ENCODE measurements at places on chromosomes 13 and 19.

GRCh38 chr13:27279506-27279905 is 8.9 kb downstream of the RASL11A start:
- ATAC-seq = no peak

- ATAC-seq = no peak
These were observed 8.5 kb downstream of the ACTMAP start for GRCh38 chr19:40741527-40742390.

- no peak for ATAC-seq
These were observed 2.9 kb upstream of the FTL start for GRCh38 chr19:48962029-48962848.

- ATAC-seq = no peak
These were observed 232.9 kb upstream of the SLC10A2 start for GRCh38 chr13:103299079-103299478.

GRCh38 chr13:112734696-112735547 is 45.1 kb downstream of the ATP11A start:
- no peak for ATAC-seq

GRCh38 chr13:113342820-113343691 is 20.9 kb downstream of the GRTP1 start:
- no peak for ATAC-seq

GRCh38 chr19:51600940-51601580 is 29.1 kb downstream of the SIGLEC5 start:
- no peak for ATAC-seq

- ATAC-seq = peak; percentile 48
These were observed 111.0 kb downstream of the KCTD12 start for GRCh38 chr13:76775088-76775740.

DNA sequence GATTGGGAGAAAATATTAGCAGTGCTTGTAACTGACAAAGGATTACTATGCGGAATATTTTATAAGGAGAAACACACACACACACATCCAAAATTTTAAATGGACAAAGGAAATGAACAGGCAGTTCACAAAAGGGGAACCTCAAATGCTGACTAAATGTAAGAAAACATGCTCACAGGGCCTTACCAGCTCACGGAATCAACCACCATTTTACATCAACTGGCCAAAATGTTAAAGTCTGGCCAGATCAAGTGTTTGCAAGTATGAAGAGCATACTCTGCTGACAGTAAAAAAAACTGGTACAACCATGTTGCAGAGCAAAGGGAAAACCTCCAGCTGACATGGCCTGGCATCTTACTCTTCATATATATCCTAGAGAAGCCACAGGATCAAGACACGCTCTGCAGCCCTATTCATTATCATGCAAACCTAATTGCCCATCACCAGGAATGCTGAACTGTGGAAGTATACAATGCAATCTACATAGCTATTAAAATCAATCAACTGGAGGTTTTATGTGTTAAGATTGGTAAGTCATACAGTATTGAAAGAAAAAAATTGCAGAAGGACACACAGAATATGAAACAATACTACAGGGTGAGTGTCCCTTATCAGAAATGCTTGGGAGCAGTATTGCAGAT is 124.4 kb downstream of the RNF17 start:
- ATAC-seq = no peak

DNA sequence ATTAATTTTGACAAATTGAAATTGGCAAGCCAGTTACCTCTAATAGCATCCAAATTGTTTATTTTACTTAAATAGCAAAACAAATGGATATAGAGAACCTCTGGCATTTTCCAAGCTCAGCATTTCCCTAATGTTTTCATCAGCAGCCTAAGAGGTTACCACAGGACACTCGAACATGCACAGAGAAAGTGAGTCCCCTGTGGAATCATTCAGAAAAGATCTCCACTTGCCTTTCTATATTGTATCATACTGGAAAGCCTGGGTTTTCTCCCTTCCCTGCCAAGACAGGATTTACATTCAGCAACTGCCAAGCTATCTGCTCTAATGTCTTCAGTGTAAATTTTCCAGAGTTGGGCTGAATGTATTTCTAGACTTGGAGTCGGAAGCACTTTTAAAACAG is 188.9 kb downstream of the KCTD12 start:
- ATAC-seq = no peak

GRCh38 chr13:102838982-102839381 is 6.8 kb upstream of the ERCC5 start:
- ATAC-seq = no peak

DNA sequence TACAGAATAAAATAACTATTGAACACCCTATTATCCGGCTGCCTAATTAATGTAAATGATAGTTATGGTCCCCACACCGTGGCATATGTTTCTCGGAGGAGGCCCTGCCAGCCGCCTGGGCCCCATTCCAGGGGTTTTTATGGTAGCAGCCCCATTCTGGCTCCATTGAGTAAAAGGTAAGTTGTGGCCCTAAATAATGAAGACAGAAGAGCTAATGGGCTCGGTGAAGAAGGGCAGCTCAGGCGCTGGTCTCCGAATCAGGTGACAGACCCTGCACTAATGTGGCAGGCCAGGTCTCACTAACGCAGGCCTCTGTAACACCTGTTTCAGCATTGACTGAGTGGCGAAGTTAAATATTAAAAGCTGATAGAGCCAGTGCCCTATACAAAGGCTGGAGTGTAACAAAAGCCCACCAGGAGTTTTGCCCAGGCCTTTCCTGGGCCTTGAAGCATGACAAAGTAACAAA is 19.1 kb downstream of the POP4 start:
- no peak for ATAC-seq

GRCh38 chr19:12794196-12794941 is 3.1 kb downstream of the JUNB start:
- ATAC-seq = no peak

DNA sequence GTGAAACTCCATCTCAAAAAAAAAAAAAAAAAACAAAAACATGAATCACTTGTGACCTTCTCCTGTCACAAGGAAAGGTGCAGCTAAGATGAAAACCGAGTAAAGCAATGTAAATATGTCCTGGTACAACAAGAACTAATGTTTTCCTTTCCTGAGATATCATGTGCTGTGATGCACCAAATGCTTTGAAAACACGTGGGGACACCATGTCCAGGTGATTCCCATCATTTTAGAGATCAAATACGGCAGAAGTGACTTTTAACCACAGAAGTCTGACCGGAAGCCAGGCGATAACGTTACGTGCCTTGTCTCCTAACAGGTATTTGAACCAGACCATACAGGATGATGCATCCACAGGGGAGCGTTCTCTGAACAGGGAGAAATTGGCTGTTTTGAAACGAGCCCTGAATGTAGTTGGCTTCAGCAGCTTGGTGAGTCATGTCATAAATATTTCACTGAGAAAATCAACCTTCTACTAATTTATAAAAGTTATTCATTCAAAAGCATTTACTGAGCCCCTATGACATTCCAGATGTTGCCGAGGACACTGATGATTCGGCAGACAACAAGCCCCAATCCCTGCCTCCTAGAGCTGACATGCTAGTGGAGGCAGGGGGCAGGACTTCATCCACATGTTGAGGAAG is 328.1 kb downstream of the MYO16 start:
- ATAC-seq = peak; percentile 76

- ATAC-seq = no peak
These were observed 13.5 kb downstream of the IL17D start for GRCh38 chr13:20716951-20717350.

DNA sequence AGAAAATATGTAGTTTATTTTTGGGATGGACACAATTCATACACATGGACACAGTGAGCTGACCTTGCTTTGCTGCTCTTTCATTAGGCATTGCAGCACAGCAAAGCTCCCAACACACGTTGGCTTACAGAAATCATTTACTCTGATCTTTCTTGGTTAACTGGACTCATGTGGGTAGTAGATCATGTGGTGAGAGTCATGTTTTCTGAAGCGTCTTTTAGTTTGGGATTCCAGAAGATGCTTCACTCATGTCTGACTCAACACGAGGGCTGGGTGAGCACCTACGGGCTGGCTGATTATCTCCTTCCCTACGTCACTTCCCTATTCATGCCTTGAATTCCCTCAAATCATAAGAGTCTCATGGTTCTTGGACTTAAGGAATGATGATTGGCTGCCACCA is 12.1 kb upstream of the LGALS16 start:
- ATAC-seq = no peak

GRCh38 chr19:7216373-7216902 is 77.8 kb downstream of the INSR start:
- ATAC-seq = no peak

DNA sequence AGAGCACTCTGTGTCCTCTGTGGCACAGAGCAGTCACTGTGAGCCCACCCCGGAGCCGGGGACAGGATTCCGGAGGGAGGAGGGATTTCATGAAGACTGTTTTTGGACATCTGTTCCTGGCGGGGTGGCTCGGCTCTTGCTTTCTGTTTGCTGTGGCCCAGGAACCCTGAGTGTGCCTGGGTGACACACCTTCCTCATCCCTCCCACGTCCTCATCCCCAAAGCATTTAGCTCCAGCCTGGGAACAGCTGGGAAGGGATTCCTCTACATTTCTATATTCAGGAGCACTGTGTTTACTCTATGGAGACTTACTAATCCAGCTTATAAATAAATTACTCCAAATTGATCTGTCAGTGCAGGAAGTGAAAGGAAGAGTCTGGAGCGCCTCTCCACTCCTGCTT is 97.8 kb upstream of the UBL3 start:
- no peak for ATAC-seq

- ATAC-seq = peak; percentile 28
These were observed 81.8 kb upstream of the RUBCNL start for GRCh38 chr13:46468570-46469463.

- ATAC-seq = no peak
These were observed 6.4 kb downstream of the EPN1 start for GRCh38 chr19:55681131-55682092.

- no peak for ATAC-seq
These were observed 13.0 kb upstream of the EPOR start for GRCh38 chr19:11397089-11397610.

- ATAC-seq = no peak
These were observed 41.6 kb downstream of the TM9SF2 start for GRCh38 chr13:99542788-99543406.

DNA sequence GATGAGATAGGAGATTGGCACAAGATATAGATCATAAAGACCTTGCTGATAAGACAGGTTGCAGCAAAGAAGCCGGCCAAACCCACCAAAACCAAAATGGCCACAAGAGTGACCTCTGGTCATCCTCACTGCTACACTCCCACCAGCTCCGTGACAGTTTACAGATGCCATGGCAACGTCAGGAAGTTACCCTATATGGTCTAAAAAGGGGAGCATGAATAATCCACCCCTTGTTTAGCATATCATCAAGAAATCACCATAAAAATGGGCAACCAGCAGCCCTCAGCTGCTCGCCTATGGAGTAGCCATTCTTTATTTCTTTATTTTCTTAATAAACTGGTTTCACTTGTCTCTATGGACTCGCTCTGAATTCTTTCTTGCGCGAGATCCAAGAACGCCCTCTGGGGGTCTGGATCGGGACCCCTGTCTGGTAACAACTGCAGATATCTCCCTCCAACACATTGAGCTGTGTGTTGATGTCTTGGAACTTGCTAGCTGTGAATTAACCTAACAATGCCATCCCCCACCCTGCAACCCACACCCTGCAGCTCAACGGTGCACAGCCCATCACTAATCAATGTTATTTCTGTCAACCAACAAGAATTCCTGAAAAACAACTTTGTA is 27.1 kb upstream of the GRTP1 start:
- ATAC-seq = no peak

DNA sequence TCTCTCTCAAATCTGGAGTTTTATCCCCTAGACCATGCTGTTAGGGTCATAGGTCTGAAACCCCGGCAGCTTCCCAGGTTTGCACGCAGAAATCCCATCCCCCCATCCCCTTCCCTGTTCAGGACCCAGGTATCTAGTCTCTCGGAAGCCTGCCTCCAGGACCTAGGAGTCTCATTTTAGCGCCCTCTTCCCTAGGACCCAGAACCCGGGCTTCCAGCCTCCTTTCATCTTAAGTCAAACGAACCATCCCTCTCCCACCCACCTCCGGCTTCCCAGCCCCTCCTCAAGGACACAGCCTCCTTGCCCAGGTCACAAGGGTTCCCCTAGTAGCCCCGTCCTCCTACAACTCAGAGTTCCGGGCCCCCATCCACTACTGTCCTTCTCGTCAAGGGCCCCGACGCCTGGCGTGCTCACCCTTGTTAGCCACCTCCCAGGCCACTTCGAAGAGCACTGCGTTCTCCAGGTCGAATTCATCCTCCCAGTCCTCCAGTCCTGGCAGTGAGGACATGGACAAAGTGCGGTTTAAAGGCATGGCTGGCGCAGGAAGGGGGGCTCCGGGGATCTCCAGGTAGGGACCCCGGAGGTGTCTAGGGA is 431 bp downstream of the GYS1 start:
- peak; percentile 0 for ATAC-seq

- ATAC-seq = no peak
These were observed 9.7 kb downstream of the DNAJC15 start for GRCh38 chr13:43033038-43033437.

GRCh38 chr19:55027472-55028337 is 10.4 kb downstream of the GP6 start:
- ATAC-seq = no peak

GRCh38 chr19:58553799-58554493 is 959 bp downstream of the CHMP2A start:
- ATAC-seq = no peak

DNA sequence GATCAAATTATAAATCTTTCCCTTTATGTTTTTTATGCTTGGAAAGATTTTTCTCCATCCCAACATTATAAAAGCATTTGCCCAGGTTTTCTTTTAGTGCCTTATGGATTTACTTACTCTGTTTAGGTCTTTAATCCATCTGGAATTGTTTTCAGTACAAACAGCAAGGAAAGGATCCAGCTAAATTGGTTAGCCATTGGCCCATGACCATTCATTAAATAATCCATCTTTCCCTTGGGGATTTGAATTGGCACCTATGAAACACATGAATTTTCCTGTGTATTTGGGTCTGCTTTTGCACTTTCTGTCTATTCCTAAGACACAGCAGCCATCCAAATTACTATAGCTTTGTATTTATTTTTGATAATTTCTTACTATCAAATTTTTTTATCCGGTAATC is 28.8 kb upstream of the SHKBP1 start:
- ATAC-seq = no peak

- ATAC-seq = no peak
These were observed 19.0 kb upstream of the IL17D start for GRCh38 chr13:20684546-20684945.

Data from gastroesophageal sphincter (tissue), 4 donors.